ENCODE measurements at places on chromosomes 7 and 10.
A peak's percentile ranks its signal among the peaks of the same experiment; 100 is the strongest.

DNA sequence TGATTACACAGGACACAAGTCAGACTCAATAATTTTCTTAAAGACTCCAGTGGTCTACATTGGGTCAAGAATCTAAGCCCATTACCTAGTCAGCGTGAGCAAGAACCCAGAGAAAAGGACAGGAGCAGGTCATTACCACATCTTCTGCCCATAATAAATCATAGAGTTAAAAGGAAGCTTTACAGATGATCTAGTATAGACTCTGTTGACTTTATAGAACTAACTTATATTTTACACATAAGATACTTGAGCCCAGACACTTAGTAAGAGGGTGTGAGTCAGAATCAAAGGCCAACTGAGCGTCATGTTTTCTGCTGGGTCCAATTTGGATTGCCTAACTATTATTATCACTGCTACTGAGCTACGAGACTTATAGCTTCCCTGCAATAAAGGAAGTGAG is 206.1 kb upstream of the NPSR1 start:
- H3K4me1 ChIP-seq: no peaks in the 10 kb centered on the region
- DNase-seq: no peak
- no peaks in the 10 kb centered on the region for H3K36me3 ChIP-seq
- H3K27ac ChIP-seq: no peak overlapping the region
- H3K27me3 ChIP-seq: no peaks in the 10 kb centered on the region
- no peak overlapping the region for H3K4me3 ChIP-seq

DNA sequence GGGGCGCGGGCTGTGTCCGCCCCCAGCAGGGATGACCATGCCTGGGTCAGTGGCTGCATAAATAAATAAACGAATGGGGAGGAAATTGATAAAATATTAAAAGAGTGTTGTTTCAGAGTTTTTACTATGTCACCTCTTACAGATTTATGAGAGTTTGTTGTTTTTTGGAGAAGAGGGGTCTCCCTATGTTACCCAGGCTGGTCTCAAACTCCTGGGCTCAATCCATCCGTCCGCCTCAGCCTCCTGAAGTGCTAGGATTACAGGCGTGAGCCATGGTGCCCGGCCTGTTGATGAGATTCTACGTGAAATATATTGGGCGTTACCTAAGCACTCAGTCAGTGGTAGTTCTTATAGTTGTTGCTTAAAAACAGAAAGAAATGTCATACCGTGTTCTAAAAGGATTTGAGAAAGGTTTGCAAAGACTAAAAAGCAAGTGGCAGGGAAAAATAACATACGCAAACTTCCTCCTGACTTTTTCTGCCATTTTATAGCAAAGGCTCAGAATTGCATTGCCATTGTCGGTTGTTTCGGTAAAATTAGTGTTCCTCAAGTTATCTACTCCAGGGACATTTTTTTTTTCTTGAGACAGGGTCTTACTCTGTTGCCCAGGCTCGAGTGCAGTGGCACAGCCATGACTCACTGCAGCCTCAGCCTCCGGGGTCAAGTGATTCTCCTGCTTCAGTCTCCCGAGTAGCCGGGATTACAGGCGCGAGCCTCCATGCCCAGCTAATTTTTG is 39.5 kb upstream of the FOXK1 start:
- DNase-seq: no peak
- H3K4me3 ChIP-seq: peak overlapping the region; percentile 70
- peak overlapping the region; percentile 87 for H3K27ac ChIP-seq

DNA sequence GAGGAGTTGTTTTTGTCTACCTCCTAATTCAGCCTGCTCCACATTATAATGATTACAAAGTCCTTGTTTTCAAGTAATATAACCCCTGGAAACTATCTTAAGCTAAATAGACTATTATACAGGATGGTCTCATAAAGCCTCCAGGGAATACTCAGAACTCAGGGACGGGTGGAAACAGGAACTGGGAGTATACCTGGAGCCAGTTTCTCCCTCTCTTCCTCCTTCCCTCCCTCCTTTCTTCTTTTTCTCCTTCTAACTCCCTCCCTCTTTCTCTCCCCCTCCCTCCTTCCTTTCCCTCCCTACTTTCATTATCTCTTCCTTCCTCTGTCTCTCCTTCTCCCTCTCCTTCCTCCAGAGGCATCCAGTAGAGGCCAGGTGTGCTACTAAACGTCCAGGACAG is 76.2 kb upstream of the PRR15 start:
- no peaks in the 10 kb centered on the region for H3K4me1 ChIP-seq
- no peaks in the 10 kb centered on the region for H3K27me3 ChIP-seq
- H3K27ac ChIP-seq: no peak overlapping the region
- no peak for DNase-seq
- no peaks in the 10 kb centered on the region for H3K36me3 ChIP-seq
- H3K4me3 ChIP-seq: no peak overlapping the region

DNA sequence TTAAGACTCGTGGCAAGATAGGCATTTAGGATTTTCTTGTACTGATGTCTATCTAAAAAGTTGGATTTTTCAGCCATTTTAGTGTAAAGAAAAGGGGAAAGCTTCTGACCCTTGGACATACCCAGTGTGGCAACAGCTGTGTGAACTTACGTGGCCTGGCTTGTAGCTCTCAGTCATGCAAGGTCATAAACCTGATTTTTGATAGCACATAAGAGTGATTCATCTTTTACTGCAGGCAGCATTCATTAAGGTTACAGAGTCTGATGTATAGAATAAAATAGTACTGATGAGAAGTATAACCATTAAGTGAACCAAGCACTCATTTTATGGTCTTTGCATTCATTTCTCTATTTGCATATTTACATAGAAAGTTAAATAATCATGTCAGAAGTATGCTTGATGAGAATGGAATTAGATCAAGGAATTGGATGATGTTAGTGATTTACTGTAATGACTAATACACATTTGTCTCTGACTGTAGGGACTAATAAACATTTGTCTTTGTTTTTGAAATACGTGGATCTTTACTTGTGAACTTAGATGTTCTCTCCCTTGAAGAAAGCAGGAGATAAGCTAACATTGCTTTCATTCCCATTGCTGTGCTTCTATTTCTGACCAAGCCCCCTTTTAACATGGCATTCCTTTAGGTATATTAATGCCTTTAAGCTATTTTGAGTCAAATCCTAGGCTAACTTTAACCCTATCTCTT is 88.2 kb downstream of the GSDME start:
- H3K4me1 ChIP-seq: no peaks in the 10 kb centered on the region
- H3K4me3 ChIP-seq: no peak overlapping the region
- DNase-seq: no peak
- no peak overlapping the region for H3K27ac ChIP-seq
- H3K36me3 ChIP-seq: no peaks in the 10 kb centered on the region

- no peak overlapping the region for H3K27ac ChIP-seq
- H3K36me3 ChIP-seq: no peaks in the 10 kb centered on the region
- H3K27me3 ChIP-seq: no peaks in the 10 kb centered on the region
These were observed 168.2 kb downstream of the TNS3 start for GRCh38 chr7:47413526-47414341.

GRCh38 chr10:89888321-89889070 is 187.1 kb downstream of the KIF20B start:
- no peak overlapping the region for H3K4me3 ChIP-seq
- H3K27ac ChIP-seq: peak overlapping the region; percentile 79
- no peaks in the 10 kb centered on the region for H3K4me1 ChIP-seq

- H3K4me1 ChIP-seq: peaks cover 10% of the 10 kb centered on the region
- H3K4me3 ChIP-seq: peak overlapping the region; percentile 66
- H3K27ac ChIP-seq: peak overlapping the region; percentile 99
- H3K36me3 ChIP-seq: no peaks in the 10 kb centered on the region
- no peaks in the 10 kb centered on the region for H3K27me3 ChIP-seq
- peak; percentile 79 for DNase-seq
These were observed 2.1 kb downstream of the MXI1 start for GRCh38 chr10:110209454-110209925.

GRCh38 chr10:83685458-83685857 is 453.9 kb upstream of the GHITM start:
- H3K4me3 ChIP-seq: no peak overlapping the region
- no peak for DNase-seq
- H3K27ac ChIP-seq: no peak overlapping the region
- H3K36me3 ChIP-seq: no peaks in the 10 kb centered on the region
- no peaks in the 10 kb centered on the region for H3K27me3 ChIP-seq
- no peaks in the 10 kb centered on the region for H3K4me1 ChIP-seq

- H3K27me3 ChIP-seq: no peaks in the 10 kb centered on the region
- no peak overlapping the region for H3K4me3 ChIP-seq
- DNase-seq: no peak
- no peaks in the 10 kb centered on the region for H3K4me1 ChIP-seq
These were observed 203.9 kb downstream of the FRMD4A start for GRCh38 chr10:14126697-14127440.

Measured in breast epithelium (tissue), 4 donors.